Fibroblast of upper back skin (primary cell): ENCODE measurements at places on chromosomes 5 and 9.
A peak's percentile ranks its signal among the peaks of the same experiment; 100 is the strongest.

DNA sequence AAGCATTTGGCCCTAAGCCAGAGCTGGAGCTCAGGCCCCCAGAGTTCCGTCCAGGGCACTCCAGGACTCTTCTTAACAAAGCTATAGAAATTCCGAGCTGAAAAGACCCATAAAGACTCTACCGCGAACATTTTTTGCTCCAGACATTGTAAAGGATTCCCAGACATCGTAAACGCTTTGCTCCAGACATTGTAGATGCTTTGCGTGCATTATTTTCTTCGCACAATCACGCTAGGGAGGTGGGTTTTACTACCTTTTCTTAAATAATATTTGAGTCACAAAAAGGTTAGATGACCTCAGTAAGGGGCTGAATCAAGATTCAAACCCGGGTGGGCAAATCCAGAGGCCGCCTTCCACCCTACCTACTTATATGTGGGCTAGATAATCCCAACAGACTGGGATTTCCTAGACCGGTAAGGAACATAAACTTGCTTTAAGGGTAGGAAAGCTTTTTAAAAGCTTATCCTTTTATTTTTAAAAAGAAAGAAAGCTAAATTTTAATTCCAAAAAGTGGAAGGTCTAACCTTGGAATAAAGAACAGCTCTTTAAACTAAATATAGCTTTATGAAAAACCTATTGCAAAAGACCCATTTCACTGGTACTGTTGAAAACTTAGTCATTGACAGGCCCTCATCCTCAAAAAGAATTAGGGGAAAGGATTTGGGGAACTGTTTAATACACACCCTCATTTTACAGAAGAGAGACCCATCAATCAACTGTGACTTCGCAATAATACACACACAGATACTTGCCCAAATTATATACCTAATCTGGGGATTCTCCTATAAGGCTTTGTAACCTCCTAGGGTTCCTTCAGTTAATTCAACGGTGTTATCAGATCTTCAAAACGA lies 822 bp upstream of the TNIP1 start:
- DNase-seq: peak; percentile 82

GRCh38 chr9:20984506-20984905 lies 46.9 kb downstream of the HACD4 start:
- peak; percentile 68 for DNase-seq

DNA sequence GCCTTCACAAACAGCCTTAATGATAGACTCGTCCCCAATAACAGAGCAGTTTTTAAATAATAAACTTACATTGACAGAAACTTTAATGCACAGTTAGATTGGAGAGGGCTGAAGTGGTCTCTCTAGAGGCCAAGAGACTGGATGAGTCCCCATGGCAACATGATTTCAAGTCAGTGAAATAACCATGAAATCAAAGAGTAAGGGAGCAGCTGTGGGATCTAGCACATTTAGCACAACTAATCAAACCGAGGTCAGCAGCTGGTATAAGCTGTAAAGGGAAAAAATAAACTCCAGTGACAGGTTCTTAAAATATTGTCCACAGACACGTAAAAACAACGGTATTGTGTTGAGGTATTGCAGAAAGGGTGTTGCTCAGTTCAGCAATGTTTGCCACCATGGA lies 916.6 kb downstream of the DNAH5 start:
- DNase-seq: no peak

DNA sequence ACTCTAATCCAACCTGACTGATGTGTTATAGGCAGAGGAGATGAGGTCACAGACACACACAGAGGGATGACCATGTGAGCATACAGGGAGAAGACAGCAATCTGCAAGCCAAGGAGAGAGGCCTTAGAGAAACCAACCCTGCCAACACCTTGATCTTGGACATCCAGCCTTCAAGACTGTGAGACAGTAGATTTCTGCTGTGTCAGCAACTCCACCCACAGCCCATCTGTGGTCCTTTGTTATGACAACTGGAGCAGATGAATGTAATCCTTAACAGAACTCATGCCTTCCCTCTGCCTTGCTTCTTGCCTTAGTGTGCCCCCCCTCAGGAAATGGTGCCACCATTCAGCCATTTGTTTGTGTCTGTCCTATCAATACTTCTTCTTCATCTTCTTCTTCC lies 107.4 kb downstream of the NXNL2 start:
- no peak for DNase-seq

DNA sequence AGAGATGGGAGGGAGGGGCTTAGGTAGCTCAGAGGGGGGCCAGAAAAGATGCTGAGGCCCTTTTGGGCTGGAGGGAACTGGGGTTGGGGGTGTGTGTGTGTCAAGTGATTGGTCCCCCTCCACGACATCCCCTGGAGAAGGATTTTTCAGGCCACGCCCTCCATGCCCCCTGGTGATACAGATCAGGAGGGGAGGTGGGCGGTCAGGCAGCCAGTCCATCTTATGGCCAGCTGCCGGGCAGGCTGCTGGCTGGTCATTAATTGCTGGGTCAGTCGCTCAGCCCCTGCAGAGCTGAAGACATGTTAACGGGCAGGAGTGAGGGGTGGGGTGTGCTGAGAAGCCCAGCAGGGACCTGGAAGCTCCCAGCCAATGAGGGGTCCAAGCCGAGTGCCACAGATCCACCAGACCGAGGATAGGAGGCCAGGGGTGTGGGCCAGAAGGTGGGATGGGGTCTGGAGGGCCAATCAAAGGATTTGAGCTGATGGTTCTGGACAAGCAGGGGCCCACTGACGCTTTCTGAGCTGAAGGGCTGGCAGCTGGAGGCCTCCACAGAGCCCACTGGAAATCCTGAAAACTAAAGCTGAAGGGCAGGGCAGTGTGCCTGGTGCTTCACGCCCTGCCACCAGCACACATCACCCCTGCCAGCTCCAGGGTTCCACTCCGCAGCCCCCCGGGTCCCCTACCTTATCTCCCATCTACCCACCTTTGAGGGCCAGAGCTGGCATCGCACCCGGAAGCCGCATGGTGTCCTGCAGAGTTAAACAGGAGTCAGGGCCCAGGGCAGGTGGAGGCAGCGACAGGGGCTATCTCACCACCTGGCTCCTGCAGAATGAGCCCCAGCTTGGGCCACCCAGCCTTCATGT lies 19.1 kb downstream of the PDGFRB start:
- DNase-seq: no peak

- DNase-seq: peak; percentile 90
These were observed 1.4 kb upstream of the CIZ1 start for GRCh38 chr9:128192601-128193371.

GRCh38 chr9:137836151-137836830 lies 41.3 kb upstream of the CACNA1B start:
- DNase-seq: no peak

DNA sequence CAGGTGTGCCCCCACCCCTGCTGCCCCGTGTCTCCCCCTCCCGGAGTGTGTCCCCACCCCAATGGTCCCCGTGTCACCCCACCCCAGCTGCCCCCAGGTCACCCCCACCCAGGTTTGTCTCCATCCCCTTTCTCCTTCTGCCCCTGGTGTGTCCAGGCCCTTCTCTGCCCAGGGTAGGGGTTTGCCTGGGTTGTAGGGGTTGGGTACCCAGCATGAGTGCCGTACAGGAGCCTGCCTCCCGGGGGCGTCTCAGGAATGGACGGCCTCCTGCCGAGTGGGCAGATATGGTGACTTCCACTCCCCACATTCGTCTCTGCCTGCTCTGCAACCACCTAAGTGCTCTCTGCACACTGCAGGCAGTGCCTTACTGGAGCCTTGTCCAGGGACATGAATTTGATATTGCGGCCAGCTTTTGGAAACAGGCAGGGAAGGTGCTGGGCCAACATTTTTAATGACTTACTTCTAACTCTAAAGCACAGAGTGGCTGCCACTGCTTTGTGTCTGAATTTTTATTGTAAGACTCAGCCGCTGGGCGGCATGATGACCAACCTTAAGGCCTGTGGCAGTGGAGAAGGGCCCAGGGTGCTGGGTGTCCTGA lies 6.7 kb downstream of the LRRC14B start:
- no peak for DNase-seq

DNA sequence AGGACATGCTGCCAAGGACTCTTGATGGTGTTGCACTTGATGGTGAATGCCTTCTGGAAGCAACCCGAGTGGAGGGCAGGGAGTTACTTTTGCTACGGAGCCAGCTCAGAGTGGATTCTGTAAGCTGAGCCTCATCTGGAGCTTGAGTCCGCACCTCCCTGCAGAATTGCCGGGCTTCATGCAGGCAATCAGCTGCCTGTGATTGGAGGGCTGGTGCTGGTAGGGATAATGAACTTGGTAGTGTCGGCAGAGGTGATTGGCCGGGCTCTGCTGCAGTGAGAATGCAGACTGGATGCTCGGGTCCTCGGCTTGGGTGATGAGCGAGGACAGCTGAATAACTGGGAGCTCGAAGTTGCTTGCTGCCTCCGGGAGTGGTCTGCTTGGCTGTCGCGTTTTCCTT lies 23.1 kb downstream of the SLC25A25 start:
- DNase-seq: peak; percentile 91

GRCh38 chr5:170597109-170597751 lies 93.4 kb downstream of the KCNIP1 start:
- peak; percentile 74 for DNase-seq

DNA sequence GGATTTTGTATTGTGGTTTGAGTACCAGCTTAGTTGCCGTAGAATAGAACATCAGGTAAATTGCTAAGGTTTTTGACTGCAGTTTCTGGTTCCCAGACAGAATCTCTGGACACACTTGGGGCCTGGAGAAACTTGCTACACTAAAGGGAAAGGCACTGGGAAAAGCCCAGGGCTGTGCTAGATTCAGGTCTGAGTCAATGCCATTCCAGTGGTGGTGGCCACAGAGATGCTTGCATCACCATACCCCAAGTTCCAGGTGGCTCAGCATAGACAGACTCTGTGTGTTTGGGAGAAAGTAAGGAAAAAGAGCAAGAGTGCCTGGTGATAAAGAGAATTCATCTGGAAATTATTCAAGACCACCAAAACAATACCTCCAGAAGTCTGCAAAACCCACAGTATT lies 120.6 kb downstream of the HMHB1 start:
- DNase-seq: peak; percentile 28

- DNase-seq: no peak
These were observed 11.6 kb upstream of the MEGF9 start for GRCh38 chr9:120725907-120726306.

DNA sequence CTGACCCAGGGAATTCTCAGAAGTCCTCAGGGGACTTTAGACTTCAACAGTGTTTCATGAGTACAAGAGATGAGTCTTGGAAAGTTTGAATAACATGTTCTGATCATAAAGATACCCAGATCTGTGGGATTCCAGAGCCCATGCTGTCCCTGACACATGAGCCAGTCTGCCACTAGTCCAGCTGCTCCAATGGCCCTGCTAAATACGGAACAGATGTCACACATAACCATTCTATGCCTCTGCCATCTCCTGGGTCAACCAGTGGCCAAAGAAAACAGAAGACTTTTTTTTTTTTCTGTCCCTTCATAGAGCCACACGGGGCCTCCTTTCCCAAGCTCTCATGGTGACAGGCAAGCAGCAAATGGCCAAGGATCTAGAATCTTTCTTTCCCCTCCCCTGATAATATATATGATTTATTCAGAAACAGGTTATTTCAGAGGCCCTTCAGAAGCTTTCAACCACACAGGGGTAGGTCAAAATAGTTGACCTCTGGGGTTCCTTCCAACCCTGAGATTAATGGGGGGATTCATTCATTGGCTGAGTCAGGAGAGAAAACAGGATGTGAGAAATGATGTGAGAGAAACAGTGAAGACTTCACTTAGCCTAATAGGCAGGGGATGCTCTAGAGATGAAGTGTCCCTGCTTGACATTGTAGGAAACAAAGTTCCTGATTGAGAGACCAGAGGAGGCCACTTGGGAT lies 367.7 kb downstream of the CDK5RAP2 start:
- DNase-seq: no peak

- no peak for DNase-seq
These were observed 187.5 kb downstream of the SNCAIP start for GRCh38 chr5:122499585-122499984.

GRCh38 chr9:135490980-135491464 lies 9.5 kb upstream of the MRPS2 start:
- DNase-seq: no peak

- DNase-seq: peak; percentile 77
These were observed 208.9 kb downstream of the VPS13A start for GRCh38 chr9:77386187-77386586.

DNA sequence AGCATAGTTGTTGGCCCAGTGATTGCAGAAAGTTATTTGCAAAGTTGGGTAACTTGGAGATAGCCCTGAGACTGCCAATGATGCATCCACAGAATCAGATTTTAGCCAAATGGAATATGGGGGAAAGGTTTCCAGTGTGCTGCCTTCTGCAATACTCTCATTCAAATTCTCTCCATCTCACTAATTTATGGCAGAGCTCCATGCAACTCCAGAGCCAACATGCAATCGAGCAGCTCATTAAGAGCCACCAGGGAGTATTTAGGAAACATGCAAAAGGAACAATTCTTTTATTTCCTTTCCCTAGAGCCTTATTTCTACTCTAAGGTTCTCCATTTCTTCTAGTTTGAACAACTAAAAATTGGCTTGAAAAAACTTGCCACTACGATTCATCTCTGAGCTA lies 135.9 kb upstream of the MARCHF11 start:
- no peak for DNase-seq

DNA sequence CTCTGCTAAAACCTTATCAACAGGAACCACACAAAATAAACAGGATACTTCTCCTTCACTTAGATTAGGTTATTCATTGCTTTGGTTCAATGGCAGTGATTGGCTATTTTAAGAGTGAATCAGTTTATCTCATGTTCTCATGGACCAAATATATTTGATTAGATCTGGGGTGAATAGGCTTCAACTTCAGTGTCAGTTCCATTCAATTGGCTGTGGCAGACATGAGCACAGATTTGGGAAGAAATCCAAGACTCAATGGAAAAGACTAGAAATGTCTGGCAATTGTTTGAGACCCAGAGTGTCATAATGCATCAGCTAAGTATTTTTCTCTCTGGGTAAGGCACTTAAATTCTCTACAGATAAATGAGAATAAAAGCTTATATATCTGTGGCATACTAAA lies 37.1 kb downstream of the CDH18 start:
- DNase-seq: no peak

DNA sequence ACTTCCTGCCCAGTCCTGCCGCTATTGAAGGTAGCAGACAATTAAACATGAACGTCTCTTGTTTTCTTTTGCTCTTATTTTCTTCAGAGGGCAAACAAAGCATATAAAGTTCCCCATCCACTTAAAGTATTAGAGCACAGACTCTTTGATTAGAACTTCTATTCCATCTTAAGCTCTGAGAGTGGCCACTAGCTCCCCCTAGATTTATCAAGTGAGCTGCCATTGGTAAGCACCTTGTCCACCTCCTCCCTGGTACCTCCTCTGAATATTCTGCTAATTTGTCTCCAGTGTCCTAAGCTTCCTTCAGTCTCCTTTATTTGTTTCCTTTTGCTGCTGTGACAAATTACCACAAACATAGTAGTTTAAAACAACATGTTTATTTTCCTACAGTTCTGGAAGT lies 264.3 kb upstream of the KCNN2 start:
- DNase-seq: peak; percentile 2

GRCh38 chr5:5752844-5753243 lies 330.4 kb downstream of the ICE1 start:
- DNase-seq: no peak

DNA sequence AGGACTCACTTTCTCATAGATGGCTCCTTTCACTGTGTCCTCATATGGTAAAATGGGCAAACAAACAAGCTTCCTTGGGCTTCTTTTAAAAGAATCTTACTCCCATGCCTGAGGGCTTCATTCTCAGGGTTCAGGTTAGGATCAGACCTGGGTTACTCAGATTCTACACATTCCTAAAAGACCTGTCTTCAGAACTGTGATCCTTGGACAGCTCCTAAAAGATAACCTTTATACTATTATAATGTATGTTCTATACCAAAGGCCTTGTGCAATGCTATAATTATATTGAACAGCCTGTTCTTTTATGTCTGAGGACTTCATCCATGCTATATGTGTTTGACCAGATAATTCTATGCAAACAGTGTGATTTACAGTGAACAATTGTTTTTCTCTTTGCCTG lies 264.4 kb upstream of the CDH10 start:
- no peak for DNase-seq

GRCh38 chr9:135502873-135503321 lies 2.4 kb downstream of the MRPS2 start:
- DNase-seq: no peak
